ENCODE measurements at places on chromosomes 5 and 9.

GRCh38 chr5:82850393-82850792 lies 226.8 kb downstream of the TMEM167A start:
- no peak for DNase-seq

GRCh38 chr9:79667120-79667519 lies 95.4 kb downstream of the TLE4 start:
- no peak for DNase-seq

GRCh38 chr5:34734326-34734725 lies 78.2 kb downstream of the RAI14 start:
- DNase-seq = no peak

DNA sequence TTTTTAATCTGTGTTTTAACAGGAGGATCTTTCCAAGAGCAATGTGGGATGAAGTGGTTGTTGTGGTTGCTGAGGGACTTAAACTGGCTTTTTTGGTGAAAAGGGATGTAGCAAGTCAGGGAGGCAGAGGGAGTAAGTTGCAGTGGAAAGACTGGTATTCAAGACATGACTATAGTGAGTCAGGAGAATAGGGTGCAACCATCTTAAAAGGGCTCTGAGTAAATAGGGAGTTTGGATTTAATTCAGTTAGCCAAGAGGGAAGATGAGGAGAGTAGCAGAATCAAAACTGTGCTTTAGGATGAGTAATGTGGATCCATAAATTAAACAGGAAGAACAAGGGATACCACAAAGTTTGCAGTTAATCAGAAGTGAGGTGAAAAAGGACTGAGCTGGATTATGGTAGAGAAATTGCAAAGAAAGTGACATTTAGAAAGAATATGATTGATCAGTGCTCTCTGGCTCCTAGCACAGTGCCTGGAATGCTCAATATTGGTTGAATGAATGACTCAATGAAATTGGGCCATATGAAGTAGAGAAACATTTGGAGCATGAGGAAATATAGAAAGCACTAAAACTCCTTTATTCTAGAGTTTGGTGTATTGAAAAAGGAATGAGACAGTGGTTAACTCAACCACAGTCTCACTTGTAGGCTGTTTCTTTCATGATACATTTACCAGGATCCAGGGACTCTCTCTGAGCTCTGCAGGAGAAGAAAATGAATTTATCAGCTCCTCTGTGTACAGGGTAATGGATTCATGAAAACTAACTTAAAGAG lies 5.1 kb downstream of the POLR3G start:
- DNase-seq = no peak

DNA sequence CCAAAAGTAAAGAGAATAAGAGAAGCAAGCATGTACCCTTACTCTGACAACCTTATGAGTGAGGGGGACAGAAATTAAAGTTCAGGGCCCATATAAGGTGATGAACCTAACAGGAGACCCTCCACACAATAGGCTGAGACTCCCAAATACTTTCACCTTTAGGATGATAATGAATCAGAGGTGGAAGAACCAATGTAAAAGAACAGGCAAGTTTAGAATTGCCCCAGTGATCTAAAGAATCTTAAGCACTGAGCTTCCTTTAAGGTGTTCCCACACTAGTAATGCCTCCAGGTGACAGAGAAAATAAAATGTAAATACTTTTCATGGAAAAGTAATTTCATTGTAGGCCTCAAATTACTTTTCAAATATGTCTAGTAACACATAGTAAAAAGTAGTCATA lies 8.2 kb upstream of the FAM151B start:
- no peak for DNase-seq

Measured in AG04449 (cell line).